ENCODE measurements at places on chromosomes 3 and 15.
A peak's percentile ranks its signal among the peaks of the same experiment; 100 is the strongest.

- DNase-seq = peak; percentile 74
Measured at GRCh38 chr3:151837057-151837456, 23.1 kb downstream of the AADAC start.

- DNase-seq = no peak
Measured at GRCh38 chr3:43769885-43770425, 79.2 kb downstream of the ABHD5 start.

- DNase-seq = no peak
Measured at GRCh38 chr15:97875025-97875512, 85.4 kb upstream of the ARRDC4 start.

DNA sequence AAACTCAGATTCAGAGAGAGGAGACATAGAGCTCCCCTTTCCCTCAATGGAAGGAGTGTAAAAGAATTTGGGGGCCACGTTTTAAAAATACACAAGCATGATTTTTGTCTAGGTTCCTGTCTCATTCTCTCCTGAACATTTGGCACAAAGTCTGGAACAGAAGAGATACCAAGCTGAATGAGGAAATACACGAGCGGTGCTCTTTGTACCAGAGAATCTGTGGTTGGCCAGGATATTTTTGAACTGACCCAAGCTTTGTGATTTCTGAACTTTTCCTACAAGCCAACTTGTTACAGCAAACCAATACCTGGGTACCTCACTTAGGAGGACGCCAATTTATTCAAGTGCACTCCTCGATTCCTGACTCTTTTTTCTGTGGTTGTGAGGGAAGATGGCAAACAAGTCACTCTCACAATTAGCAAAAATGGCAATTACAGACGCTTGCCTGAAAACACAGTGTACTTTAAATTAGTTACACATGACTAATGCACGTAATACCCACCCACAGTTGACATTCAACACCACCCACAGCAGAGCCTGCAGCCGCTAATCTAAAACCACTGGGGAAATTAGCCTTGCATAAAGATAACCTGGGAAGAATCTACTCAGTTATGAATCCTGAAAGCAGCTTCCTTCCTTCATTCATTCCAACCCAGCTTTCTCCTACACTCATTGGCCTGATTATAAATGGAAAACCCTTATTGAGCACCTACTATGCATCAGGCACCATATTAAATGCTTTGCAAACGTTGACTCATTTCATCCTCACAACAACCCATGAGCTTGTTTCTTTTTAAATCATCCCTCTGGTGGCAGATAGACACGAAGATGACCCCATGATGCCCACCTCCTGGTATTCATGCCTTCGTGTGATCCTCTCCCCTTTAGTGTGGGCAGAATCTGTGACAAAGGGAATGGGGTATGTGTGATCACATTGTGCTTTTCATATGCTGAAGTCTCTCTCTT, 293.5 kb downstream of the KBTBD8 start:
- DNase-seq = no peak

DNA sequence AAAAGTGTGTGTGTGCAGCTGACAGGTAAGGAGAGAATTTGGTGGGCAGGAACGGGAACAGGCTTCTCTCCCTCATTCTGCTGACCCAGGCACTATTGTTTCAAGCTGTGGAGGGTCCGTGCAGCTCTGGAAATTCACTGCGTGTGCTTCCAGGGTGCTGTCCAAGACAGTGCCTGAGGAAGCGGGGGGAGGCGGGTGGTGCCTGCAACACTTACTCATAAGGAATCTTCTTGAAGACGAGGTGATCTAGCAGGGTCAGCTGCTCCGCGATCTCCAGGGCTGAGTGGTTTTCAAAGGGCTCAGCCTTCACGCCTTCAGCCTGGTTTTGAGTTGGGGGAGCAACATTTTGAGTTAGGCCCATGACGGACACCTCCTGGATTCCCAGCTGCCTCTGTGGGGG, 46.6 kb upstream of the CTSH start:
- no peak for DNase-seq

DNA sequence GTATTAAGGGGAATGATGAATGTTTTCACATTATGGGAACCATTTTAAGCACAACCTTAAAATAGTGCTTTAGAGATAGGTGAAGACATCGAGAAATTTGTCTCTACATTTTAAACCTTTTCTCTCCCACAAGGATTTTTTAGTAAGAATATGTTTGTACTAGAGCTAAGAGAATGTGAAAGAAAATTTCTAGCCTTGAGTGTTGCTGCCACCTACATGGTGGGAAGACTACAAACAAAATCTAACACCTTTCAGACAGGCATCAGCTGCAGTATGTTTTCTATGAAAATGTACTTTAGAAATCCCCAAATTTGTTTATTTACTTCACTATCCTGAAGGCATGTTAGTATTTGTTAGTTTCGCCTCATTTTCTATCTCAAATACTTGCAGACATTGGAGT, 247.4 kb downstream of the WDR72 start:
- DNase-seq = no peak

DNA sequence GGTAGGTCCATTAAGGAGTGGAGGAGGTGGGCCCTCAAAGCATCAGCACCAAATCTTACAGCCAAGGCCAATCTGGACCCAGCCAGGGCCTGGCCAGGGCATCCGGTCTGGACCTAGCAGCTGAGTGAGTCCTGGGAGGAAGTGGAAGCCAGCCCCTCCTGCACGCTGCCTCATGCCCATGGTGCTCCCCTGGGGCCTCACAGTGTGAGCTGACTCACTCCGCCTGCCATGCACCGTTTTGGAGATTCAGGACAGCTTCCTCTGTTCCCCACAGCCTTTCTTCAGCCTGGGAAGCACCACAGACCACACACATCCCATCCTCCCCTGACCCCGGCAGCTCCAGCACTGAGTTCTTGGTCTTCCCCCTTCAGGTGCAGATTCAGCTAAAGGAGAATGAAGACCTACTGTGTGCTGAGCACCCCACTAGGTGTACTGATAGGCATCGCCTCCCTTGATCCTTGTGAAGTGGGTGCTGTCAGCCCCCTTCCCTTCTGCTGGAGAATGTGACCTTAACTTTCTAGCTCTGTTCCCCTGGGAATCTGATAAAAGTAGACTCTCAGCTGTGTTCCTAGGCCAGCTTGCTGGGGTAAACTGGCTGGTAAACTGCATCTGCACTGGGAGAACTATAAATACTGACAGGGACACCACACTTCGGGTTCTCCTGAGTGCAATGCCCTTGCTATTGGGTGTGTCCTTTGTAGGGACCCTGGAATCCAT, 36.8 kb upstream of the SEC13 start:
- DNase-seq = peak; percentile 93

GRCh38 chr3:177771780-177772179, 574.5 kb upstream of the TBL1XR1 start:
- no peak for DNase-seq

DNA sequence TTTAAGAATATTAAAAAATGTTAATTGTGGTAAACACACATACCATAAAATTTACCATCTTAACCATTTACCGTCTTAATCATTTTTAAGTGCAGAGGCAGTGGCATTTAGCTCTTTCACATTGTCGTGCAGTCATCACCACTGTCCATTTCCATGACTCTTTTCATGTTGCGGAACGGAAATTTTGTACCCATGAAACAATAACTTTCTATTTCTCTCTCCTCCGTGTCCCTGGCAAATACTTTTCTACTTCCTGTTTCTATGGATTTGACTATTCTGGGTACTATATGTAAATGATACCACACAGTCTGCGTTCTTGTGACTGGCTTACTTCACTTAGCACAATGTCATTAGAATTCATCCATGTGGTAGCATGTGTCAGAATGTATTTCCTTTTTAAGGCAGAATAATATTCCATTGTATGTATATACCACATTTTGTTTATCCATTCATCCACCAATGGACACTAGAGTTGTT, 27.9 kb downstream of the AKAP13 start:
- no peak for DNase-seq

- no peak for DNase-seq
Measured at GRCh38 chr3:185778094-185778493, 46.7 kb downstream of the IGF2BP2 start.

- DNase-seq = no peak
Measured at GRCh38 chr15:46636206-46636605, 1001.4 kb downstream of the SQOR start.

DNA sequence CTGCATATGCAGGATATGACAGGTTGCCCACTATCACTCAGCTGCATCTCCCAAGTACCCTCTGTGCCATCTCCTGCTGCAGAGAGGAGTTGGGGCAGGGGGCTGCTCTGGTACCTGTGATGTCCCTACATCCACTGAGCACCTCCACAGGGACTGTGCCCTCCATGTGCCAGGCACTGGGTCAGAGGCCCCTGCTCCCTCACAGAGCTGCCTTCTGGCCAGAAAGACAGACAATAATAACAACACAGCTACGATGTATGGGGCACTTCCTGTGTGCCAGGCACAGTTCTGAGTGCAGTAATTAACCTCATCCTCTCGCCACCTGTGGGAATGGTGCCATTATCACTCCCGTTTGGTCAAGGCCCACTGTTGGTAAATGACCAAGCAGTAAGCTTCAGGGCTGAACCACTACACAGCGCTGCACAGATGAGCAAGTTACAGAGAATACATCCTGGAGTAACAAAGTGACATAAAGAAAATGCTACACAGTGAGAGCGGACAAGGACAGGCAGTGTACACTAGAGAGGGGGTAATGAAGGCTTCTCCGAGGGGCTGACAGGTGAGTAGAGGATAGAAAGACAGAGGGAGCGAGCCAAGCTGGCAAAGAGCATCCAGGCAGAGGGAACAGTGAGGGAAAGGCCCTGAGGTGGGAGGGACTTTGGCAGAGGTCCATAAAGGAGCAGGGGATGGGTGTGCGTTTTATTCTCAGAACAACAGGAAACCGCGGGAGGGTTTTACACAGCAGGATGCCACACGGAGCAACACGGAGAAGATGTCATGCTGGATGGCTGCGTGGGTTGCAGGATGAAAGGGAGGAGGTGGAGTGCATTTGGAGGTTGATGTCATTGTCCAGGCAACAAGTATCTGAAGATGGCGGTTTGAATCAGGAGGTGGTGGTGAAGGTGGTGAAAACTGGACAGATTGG, 13.6 kb downstream of the WNT7A start:
- DNase-seq = no peak

- DNase-seq = no peak
Measured at GRCh38 chr15:60563539-60564404, 84.8 kb upstream of the ICE2 start.

DNA sequence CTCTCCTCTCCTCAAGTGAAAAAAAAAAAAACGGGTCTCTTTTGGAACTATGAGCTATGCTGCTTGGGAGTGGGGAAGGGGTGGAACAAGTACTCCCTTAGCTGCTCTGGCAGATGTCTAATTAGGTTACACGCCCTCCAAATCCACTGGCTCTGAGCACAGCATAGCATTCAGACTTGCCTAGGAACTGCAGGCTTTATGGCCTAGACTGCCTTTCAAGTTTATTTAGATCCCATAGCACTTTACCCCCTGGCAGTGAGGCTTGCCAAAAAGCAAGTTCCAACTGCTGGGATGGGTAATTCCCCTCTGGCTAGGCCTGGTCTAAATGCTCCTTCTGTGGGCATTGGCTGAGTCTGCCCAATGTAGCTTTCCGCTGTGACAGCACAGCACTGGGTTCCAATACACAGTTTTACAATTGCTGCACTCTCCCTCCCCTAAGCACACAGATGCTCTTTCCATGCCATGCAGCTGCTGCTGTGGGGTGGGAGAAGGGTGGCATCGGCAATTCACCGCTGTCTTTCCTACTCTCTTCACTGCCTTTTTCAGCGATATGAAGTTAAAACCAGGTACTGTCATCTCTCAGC, 152.8 kb downstream of the KCNAB1 start:
- no peak for DNase-seq

- no peak for DNase-seq
Measured at GRCh38 chr3:129593230-129593594, 13.3 kb downstream of the PLXND1 start.

DNA sequence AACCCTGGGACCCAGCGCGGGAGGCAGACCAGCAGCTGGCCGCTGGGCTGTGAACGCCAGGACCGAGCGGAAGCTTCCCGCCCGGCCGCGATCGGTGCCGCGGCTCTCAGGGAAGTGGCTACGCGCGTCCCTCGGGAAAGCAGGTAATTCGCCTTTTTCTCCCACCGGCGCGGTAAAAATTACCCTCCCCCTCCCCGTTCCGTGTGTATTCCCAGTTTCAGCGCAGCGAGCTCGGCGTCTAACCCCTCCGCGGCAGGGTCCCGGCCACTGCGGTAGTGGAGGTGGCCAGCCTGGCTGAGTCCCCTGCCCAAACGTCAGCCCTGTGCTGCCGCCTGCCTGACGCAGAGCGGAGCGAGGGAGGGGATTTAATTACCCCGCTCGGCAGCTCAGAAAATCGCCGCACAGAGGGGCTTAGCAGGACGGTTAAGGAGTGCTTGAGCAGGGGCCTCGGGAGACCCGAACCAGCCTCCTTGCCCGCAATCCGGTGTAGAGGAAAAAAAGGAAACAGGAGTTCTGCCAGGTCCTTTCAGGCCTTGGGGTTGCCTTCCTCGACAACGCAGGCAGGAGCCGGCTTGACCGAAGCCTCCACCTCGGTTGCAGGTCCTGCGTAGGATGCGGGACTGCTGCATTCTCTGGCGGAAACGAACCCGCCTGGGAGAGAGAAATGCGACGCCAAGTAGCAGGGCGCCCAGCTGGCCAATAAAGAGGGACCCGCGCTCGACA, 2.9 kb downstream of the GATA2 start:
- no peak for DNase-seq

DNA sequence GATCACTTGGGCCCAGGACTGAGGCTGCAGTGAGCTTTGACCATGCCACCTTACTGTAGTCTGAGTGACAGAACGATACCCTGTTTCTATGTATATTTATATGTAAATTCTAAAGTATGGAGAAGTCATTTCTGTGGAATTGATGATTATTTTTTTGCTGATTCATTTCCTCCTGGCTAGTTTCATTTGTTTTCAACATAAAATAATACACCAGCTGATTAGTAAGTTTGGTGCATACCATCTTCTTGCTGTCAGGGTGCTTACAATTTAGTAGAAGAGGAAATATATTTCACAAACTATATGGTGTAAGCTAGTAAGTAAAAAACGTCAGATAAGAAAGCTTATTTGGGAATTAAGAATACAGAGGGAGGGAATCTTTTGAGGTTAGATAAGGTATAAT, 36.0 kb downstream of the SLC25A26 start:
- peak; percentile 4 for DNase-seq

GRCh38 chr3:156867920-156868319, 41.8 kb downstream of the LEKR1 start:
- no peak for DNase-seq

Data from AG10803 (cell line).